Fibroblast of skin of back (primary cell): ENCODE measurements at places on chromosomes 11 and 22.
A peak's percentile ranks its signal among the peaks of the same experiment; 100 is the strongest.

DNA sequence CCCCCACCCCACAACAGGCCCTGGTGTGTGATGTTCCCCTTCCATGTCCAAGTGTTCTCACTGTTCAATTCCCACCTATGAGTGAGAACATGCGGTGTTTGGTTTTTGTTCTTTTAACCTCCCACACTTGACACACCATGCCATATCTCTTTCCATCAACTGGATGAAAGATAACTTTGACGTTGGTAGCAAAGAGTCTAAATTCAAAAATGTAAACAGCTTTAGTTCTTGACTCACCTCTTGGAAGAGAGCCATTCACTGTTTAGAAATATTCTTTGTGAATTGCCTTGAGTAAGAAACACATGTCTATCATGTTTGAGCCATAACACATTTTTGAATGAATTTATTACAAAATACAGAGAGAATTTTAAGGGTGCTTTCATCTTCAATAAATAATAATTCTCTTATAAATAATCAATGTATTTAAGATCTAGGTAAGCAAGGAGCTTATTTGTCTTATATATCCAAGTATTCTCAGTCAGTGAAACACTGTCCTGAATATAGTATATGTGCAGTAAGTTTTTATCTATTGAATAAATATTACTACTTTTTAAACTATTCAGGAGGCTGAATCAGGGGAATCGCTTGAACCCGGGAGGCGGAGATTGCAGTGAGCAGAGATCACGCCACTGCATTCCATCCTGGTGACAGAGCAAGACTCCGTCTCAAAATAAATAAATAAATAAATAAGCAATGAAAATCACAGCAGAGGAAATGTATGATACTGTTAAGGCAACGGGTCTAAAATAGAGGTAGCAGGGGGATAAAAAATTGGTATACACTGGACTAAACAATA lies 6.7 kb downstream of the CARD18 start:
- peak; percentile 44 for DNase-seq

GRCh38 chr22:48740731-48741405 lies 1086.8 kb downstream of the BRD1 start:
- no peak for DNase-seq

DNA sequence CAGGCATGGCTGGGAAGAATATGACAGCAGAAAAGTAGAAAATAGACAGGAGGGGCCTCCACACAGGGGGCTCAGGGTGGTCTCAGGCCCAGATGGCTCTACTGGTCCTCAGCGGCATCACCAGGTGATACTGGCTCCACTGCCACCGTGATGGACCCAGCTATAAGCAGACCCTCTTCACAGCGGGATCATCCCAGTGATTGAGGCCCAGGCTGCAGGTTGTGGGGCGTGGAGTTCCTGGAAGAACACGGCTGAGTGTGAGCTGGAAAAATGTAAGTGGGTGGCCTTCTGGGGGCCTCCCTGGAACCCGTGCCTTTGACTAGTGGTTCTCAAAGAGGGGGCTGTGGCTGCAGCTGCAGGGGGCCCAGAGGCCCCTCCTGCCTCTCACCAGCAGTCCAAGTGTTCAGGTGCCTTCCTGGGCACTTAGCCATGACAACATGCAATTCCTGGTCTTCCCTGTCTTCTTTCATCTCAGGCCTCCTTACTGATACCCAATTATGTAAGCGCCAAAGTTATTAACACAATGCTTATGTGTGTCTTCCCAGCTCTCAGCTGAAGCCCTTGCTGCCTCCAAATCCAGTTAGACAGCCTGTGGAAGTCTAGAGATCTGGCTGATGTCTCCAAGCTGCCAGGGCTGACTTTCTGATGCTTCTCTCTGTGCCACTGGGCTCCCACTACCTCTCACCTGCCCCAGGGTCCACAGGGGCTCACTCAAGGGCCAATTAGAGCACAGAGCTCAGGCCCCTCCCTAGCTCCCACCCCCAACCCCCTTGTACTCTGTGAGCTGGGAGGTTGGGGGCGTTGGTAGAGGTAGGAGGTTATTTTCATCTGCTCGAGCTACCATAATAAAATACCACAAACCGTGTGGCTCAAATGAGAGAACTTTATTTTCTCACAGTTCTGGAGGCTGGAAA lies 110.1 kb upstream of the LMO1 start:
- no peak for DNase-seq

DNA sequence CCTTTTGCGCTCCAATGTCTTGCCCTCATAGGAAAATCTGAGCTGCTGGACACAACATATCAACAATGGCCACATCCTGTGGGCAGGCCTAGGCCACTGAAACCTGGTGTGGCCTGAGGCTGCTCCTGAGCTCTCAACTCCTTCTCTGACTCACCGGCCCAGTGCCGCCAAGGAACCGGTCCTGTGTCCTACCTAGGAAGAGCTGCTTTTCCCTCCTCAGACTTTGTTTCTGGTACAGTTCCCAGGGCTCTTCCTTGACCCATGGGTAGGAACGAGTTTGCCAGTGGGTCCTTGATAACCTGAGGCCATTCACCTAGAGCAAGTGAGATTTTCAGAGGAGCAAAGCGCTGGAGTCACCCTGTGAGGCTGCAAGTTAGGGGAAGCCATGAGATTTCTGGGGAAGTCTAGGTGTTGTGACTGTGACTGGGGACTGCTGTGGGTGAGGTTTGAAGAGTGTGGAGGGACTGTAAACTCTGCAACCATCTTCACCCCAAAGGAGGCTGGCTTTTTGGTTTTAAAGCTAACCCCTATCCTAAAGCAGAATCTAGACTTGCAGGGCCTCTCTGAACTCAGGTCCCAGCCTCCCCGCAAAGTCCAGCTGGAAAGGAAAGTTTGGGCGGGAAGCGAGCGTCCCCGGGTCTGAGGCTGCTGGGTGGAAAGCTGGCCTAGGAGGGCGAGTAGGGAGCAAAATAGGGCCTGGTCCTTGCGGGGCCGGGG lies 12.0 kb upstream of the PAX6 start:
- DNase-seq, result no peak

- DNase-seq, result peak; percentile 77
Observed at GRCh38 chr11:86761978-86762377, 38.4 kb upstream of the PRSS23 start.

- DNase-seq, result no peak
Observed at GRCh38 chr11:20931029-20931428, 261.6 kb downstream of the NELL1 start.
